CD4-positive, alpha-beta T cell treated with Interleukin-6 at 100 ng/mL for 8 hours (primary cell): ENCODE measurements at places on chromosomes 13 and 19.

DNA sequence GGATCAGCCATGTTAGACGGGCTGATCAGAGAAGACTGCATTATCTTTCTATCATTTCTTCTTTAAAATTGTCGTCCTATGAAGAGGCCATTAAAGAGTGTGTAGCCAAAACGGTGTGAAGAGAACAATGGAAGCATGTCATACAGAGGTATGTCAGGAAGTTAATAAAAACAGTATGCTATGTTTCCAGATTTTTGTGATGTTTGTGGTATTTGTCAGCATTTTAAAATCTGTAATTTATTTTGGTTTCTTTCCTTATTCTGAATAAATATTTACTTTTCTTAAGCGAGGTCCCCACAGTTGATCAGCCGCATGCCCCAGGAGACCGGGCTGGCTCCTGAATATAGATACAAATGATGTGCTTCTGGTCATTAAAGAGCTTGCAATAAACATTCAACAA is 142.9 kb upstream of the SERP2 start:
- no peak for DNase-seq

- no peak for DNase-seq
Measured at GRCh38 chr13:49859560-49859959, 67.1 kb upstream of the KPNA3 start.

DNA sequence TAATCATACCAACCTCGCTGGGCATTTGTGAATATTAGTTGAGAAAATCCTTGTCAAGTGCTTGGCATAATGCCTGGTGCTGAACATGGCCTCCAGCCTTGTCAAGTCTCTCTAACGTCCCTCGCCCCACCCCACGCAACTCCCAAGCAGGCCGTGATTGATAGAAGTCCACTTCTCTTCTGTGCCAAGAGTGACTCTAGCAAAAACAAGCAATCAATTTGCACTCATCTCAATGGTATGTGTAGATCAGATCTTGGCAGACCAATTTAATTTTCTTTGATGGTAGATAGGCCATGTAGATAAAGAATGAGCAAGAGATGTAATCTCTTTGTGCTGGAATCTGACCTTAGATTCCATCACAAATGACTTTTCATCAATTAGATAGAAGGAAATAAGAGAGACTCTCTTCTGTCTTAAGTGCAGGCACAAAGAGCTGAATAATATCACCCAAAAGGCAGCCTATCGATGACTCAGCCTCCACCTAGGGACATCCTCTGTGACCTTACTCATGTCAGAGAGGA is 31.0 kb upstream of the KATNAL1 start:
- DNase-seq: no peak

GRCh38 chr19:11198175-11198534 is 810 bp upstream of the KANK2 start:
- DNase-seq: no peak

- DNase-seq: no peak
Measured at GRCh38 chr13:42258747-42259146, 13.2 kb upstream of the AKAP11 start.

- DNase-seq: no peak
Measured at GRCh38 chr19:12751635-12752034, at the start of gene BEST2. BEST2 (plus strand) TSS chr19:12751791; CDS start chr19:12752593, 802 bp downstream.

GRCh38 chr13:78035500-78035899 is 116.9 kb upstream of the EDNRB start:
- no peak for DNase-seq
